ENCODE measurements at places on chromosomes 13 and 19.

- DNase-seq: no peak
These were observed 1.2 kb downstream of the AKT1S1 start for GRCh38 chr19:49875857-49876421.

DNA sequence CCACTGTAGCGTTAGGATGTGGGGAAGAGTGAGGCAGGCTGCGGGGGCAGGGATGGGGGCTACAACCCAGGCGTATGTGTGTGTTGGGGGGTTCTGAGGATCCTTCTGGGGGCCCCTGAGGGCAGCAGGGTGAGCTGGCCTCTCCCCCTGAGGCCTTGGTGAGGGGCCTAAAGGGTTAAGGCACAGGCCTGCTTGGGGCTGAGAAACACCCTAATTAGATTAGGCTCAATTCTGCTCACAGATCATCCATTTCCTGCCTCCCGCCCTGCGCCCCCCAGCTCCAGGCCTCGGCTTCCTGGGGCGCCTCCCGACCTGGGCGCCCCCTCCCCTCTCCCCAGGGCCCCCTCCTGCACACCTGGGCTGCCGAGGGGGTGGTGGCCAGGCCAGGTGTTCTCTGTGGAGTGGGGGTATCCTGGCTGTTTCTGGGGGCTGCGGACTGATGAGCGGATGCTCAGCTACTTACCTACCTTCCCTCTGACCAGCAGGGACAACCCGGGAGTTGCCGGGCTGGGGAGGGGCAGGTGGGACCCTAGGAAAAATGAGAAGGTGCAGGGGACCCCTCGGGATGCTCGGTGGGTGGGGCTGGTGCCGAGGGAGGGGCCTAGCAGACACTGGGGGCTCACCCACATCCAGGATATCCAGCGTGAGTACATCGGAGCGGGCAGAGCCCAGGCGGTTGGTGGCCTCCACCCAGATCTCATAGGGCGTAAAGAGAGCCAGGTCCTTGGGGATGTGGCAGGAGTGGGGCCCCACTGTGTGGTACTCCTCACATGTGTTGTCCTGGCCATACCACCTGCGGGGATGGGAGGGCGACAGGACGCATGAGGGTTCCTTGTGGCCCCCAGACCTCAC lies 8.6 kb downstream of the CRLF1 start:
- DNase-seq: no peak

DNA sequence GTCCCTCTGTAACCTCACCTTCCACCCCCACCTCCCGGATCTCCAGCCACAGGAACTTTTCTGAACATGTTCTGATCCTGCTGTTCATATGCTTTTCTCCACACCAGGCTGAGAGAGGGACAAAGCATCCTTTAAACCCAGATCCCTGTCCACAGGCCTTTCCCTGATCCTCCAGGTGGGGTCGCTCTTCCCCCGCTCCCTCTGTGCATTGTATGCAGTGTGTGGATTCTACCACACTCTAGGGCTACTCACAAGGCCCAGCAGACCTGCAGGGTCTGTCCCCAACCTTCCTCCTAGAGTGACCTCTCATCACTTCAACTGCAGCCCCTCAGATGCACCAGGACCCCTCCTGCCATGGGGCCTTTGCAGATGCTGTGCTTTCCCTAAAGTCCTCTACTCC lies 1200.6 kb downstream of the UQCRFS1 start:
- no peak for DNase-seq

GRCh38 chr13:96652506-96652905 lies 341.8 kb downstream of the OXGR1 start:
- DNase-seq: no peak

- DNase-seq: peak; percentile 41
These were observed 55.6 kb downstream of the TMED1 start for GRCh38 chr19:10780368-10780767.

- no peak for DNase-seq
These were observed 56.7 kb downstream of the STARD13 start for GRCh38 chr13:33228648-33229445.

GRCh38 chr19:5282901-5283300 lies 57.7 kb downstream of the PTPRS start:
- no peak for DNase-seq

DNA sequence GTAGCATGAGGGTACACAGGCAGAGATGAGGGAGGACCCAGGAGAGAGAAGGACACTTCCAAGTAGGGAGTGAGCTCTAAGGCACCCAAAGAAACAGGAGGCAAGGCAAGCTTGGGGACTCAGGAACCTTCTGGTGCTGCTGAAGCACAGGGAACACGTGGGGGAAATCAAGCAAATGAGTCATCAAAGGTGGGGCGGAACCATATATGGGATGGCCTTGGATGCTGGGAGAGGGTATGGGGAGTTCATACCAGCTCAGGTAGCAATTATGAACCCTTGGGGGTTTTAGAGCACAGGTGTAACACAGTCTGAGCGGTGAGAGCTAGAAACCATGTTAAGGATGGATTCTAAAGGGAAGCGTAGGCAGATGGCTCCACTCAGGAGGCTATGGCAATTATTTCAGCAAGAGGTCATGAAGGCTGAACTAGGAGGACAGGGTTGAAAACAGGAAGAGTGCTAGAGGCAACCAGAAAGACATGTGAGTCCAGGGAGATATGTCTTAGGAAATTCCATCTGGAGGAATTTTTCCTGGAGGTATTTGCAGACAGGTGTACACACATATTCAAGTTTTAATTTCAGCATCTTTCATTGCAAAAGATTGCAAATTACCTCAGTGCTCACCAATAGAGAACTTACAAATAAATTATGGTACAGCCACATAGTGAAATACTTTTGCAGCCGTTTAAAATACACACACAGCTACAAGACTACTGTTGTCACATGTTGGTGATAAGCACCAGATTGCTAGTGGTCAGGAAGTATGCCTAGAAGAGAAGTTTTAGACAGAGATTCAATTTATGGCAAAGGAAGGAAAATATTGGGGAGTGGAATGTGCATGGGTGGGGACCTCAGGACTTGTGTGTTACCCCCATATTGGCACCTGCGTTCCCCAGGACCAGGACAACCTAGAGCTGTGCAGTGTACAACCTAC lies 77.0 kb downstream of the STARD13 start:
- DNase-seq: no peak

GRCh38 chr13:34350671-34351070 lies 532.7 kb downstream of the RFC3 start:
- DNase-seq: no peak

DNA sequence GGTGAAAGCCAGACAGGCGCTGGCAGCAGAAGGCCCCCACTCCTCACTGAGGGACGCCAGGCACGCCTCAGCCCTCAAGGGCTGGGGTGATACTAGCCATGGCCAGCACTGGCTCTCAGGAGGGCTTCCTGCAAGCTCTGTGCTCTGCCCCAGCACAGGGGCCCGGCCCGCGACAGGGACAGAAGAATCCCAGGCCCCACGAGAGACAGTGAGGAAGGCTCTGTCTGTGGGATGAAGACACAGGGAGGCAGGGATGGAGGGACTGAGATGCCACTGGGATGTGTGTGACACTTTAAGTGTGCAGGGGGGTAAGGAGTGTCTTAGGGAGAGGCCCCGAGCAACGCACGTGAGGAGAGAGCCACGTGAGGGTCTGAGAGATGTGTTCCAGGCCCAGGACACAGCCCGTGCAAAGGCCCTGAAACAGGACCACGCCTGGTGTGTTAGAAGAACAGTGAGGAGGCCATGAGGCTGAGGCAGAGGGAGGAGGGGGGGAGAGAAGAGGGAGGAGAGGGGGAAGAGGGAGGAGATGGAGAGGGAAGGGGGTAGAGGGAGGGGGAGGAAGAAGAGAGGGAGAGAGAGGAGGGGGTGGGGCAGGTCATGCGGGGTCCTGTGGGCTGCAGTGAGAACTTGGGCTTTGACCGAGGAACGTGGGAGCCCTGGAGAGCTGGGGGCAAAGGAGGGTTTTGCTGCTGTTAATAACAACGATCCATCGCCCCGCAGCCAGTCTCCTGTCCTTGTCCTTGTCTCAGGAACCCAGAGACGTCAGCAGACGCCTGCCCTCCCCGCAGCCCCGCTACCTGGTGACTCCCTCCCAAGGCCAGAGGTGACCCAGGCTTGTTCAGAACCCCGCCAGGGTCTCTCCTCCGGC lies 7.2 kb downstream of the RPL36 start:
- DNase-seq: no peak

GRCh38 chr19:657611-658010 lies 5.4 kb downstream of the RNF126 start:
- no peak for DNase-seq

GRCh38 chr13:45370922-45371406 lies 30.0 kb upstream of the TPT1 start:
- DNase-seq: no peak

GRCh38 chr13:111470933-111471332 lies 150.5 kb downstream of the TEX29 start:
- no peak for DNase-seq

GRCh38 chr13:40547591-40548315 lies 118.7 kb downstream of the FOXO1 start:
- DNase-seq: no peak

GRCh38 chr13:25280396-25280795 lies 6.9 kb downstream of the MTMR6 start:
- no peak for DNase-seq

DNA sequence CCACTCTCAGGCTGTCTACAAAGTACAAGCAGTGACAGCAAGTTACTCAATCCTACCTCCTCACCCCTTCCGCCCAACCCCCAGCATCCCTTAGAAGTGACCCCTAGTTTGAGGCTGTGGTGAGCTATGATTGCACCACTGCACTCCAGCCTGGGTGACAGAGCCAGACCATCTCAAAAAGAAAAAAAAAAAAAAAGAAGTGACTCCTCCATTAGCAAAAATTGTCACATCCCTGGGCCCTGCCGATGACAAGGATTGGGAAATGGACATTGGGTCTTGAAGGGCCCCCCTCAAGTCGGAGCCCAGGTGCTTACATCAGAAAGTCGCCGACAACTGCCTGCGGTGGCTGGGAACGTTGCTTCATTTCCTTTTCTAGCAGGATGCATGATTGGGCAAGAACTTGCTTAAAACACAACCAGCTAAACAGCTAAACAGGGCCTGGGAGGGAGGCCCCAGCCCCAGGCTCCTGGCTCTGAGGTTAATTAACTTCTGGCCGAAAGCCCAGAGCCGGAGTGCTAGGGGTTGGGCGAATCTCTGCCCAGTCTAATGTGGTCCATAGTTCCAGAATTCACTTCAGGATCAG lies 15.3 kb downstream of the RAB3D start:
- peak; percentile 99 for DNase-seq

GRCh38 chr19:1770866-1771576 lies 17.7 kb downstream of the ONECUT3 start:
- DNase-seq: no peak

GRCh38 chr13:39959497-39960144 lies 304.2 kb downstream of the COG6 start:
- DNase-seq: no peak

GRCh38 chr19:51754109-51754508 lies 2.4 kb upstream of the FPR1 start:
- no peak for DNase-seq

Measured in SIG-M5 (cell line).